Esophagus mucosa (tissue), 1 donor: ENCODE measurements at places on chromosomes 1 and 21. TPM values are rescaled to one million over a fixed set of nuclear protein-coding genes. Genes with fewer than 3 reads are reported as not detected.
A peak's percentile ranks its signal among the peaks of the same experiment; 100 is the strongest.

- ATAC-seq, result no peak
Measured at GRCh38 chr1:109559995-109560394, 11.6 kb downstream of the GNAI3 start.

KDF1 gene
- 16.5 TPM for total RNA-seq

AKIRIN1 gene
- total RNA-seq, result 28.7 TPM

DNA sequence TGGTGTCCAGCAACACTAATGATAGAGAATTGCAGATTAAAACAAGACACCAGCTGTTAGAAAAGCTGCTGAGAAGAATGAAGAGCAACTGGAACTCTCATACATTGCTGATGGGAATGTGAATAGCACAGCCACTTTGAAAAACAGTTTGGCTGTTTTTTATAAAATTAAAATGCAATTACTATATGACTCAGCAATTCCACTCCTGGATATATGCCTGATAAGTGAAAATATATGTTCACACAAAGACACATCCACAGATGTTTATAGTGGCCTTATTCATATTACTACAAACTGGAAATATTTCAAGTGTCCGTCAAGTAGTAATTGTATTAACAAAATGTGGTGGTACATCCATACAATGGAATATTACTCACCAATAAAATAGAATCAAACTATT lies 99.7 kb upstream of the HAO2 start:
- no peak for ATAC-seq

DNA sequence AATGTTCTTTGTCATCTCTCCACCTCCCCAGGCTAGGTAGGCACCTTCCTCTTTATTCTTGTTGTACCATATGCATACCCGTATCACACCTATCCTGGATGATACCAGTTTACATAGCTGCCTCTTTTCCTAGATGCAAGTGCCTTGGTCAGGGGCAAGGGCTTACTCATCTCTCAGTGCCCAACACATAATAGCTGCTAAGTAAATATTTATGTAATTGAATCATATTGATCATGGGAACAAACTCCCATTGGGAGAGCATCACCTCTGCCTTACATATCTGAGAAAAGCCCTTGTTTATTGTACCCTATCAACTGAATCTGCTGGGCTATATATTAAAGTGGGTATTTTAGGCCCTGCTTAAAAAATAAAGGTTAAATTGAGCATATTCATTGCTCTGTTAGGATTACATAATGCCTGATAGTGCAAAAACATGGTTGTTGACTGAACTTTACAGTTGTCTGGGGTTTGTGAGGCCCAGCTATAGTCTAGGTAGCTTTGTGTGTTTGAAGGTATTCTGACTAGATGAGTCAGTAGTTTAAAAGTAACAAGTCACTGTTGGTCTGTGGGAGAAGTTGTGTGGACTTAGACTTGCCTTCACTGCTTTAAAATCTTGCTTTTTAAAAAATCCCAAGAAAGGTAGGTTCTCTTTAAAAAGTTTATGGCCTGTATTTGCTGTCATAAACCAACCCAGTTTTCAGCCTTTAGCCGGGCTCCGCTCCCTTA lies 82.6 kb downstream of the OLFML2B start:
- no peak for ATAC-seq

GRCh38 chr1:201718346-201719202 lies 110.4 kb upstream of the IPO9 start:
- ATAC-seq, result no peak

SPATA45 gene
- not detected for total RNA-seq

- no peak for ATAC-seq
Measured at GRCh38 chr1:25649505-25650288, 33.1 kb downstream of the MAN1C1 start.

GRCh38 chr1:78427506-78427905 lies 63.3 kb upstream of the PTGFR start:
- ATAC-seq, result no peak

GRCh38 chr1:244962130-244962529 lies 97.8 kb upstream of the HNRNPU start:
- ATAC-seq, result no peak

- peak; percentile 61 for ATAC-seq
Measured at GRCh38 chr1:172380441-172381244, 39.8 kb upstream of the C1orf105 start.

DNA sequence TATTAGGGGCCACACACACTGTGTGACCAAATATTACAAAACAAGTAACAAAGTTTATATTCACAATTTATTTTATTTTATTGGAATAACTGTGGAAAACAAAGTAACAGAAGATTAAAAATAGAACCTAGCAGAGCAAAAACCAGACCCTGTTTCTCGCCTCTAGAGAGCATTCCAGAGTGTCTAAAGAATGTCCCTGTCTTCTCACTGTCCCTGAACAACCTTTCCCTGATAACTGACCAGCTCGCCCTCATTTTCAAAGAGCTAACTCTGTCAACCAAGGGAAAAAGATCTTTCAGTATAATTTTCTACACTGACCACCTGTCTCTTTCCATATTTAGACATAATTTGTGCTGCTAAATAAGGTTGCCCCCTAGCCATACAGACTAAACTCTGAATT lies 646.9 kb downstream of the USP25 start:
- ATAC-seq, result no peak

REN gene
- total RNA-seq, result not detected

KIF21B gene
- 0.52 TPM for total RNA-seq

- ATAC-seq, result peak; percentile 59
Measured at GRCh38 chr1:75632350-75632949, 21.5 kb upstream of the SLC44A5 start.

DNA sequence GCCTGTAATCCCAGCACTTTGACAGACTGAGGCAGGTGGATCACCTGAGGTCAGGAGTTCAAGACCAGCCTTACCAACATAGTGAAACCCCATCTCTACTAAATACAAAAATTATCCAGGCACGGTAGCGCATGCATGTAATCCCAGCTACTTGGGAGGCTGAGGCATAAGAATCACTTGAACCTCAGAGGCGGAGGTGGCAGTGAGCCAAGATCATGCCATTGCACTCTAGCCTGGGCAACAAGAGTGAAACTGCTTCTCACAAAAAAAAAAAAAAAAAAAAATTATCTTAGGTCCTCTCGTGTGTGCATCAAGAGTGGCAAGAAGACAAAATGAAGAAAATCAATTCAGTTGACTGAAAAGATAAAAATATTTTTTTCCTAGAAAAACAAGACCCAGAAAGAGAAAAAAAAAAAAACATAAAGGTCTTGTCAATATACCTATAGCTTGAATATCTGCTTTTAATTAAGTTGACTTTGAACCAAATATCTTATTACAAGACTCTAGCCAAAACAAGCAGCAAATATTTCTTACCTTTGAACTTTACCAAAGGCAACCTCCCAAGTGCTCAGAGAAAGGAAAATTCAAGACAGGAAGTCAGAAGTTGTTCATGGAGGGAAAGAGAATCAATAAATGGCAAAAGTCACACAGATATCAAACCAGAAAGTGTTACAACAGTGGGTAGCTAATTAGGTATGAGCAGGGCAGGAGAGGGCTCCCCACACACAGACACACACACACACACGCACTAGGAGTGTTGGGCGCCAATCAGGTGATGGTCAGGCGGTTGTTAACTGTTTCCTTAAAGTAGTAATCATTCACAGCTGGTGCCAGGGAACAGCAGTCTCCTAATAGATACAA lies 29.6 kb downstream of the ITLN2 start:
- ATAC-seq, result no peak

TAS1R1 gene
- total RNA-seq, result not detected

GRCh38 chr1:201009962-201010645 lies 13.4 kb downstream of the KIF21B start:
- no peak for ATAC-seq

GRCh38 chr1:206923009-206923960 lies 1.5 kb upstream of the FCMR start:
- ATAC-seq, result peak; percentile 60

VANGL1 gene
- total RNA-seq, result 15.5 TPM

SIPA1L2 gene
- total RNA-seq, result 36.9 TPM

DNA sequence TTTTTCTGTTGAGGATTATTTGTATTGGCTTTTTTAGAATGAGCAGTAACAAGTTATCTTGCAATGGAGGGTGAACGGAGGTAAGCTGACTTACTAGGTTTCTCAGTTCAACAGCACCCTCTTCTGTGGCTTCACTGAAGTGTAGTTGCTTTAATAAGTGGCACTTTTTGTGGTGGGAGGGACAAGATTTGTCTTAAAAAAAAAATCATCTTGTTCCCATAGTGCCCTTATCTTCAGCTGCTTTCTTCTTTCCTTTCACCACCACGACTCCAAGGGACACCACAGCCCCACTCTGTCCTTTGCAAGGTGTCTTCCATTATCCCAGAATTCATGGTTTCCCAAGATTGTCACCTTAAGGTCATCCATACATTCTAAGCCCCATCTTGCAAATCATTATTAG lies 92.9 kb downstream of the PIGK start:
- ATAC-seq, result no peak

HTR6 gene
- total RNA-seq, result not detected

BRINP3 gene
- total RNA-seq, result not detected

SUSD4 gene
- 42.2 TPM for total RNA-seq

FAM177B gene
- total RNA-seq, result 0.64 TPM

DNA sequence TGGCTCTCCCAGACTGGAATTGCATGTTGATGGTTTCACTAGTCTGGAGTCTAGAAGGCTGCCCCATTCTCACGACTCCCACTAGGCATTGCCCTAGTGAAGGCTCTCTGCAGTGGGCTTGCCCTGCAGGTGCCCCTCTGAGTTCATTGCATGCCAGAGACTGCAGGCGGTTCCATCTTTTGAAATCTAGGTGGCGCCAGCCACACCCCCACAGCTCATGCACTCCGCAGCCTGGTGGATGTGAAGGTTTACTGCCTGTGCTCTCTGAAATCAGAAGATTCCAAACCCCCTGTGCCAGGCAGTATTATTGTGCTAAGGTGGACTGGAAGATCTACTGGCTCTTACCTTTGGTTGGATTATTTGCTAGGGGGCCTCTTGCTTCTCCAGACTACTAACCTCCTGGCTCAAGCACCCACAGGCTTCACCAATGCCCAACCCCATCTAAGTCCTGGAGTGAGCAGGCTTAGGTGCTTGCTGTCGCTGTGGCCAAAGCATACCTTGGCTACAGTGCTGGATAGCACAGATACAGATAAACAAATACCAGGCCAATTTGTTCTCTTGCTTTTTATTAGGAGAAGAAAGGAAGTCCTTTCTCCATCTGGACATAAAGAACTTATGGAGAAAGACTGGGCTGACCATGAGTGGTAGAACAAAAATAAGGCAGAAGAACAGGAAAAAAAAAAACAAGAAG lies 83.5 kb upstream of the SIM2 start:
- no peak for ATAC-seq
